Stimulated activated naive CD4-positive, alpha-beta T cell treated with Interleukin-2 at 50 U/mL for 16 hours (primary cell): ENCODE measurements at places on chromosomes 12 and 14.

GRCh38 chr12:53722450-53723041 is 4.7 kb downstream of the CALCOCO1 start:
- DNase-seq, result no peak

DNA sequence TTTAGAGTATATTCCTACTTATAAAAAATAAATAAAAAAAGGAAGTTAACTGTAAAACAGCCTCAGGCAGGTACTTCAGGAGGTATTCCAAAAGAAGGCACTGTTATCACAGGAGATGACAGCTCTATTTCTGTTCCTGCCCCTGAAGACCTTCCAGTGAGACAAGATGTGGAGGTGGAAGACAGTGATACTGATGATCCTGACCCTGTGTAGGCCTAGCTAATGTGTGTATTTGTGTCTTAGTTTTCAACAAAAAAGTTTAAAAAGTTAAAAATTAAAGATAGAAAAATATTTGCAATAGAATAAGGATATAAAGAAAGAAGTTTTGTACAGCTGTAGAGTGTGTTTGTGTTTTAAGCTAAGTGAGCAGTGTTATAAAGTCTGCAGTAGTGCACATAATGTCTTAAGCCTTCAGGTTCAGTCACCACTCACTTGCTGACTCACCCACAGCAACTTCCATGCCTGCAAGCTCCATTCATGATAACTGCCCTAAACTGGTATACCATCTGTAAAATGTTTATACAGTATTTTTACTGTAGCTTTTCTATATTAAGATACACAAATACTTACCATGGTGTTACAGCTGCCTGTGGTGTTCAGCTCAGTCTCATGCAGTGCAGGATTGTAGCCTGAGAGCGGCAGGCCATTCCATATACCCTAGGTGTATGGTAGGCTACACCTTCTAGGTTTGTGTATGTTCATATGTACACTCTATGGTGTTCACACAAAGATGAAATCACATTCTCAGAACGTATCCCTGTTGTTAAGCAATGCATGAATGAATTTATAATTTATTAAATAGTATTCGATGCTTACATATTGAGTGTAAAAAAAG is 121.1 kb downstream of the ANO6 start:
- no peak for DNase-seq

GRCh38 chr14:95137804-95138167 is 19.5 kb downstream of the DICER1 start:
- DNase-seq, result no peak

GRCh38 chr12:71558445-71558844 is 105.2 kb downstream of the ZFC3H1 start:
- no peak for DNase-seq

- no peak for DNase-seq
Measured at GRCh38 chr14:74474376-74474775, 18.7 kb downstream of the NPC2 start.
